Chondrocyte (in vitro differentiated cells): ENCODE measurements at places on chromosomes 5 and 9. TPM values are rescaled to one million over a fixed set of nuclear protein-coding genes. Genes with fewer than 3 reads are reported as not detected.

Gene MCC
- total RNA-seq = 13.2 to 18.6 TPM (median 15.0 TPM) in 3 replicates

Gene SPINK7
- total RNA-seq = not detected in 3 replicates

Gene PCDH1
- total RNA-seq = 10.9 to 85.4 TPM (median 82.9 TPM) in 3 replicates

Gene RIC1
- 34.4 to 40.7 TPM (median 39.3 TPM) in 3 replicates for total RNA-seq

Gene OR1L8
- not detected in 3 replicates for total RNA-seq

Gene UBE2QL1
- 0.17 to 0.36 TPM (median 0.31 TPM) in 3 replicates for total RNA-seq

Gene NPR3
- 255 to 315 TPM (median 261 TPM) in 3 replicates for total RNA-seq

Gene GCNT4
- 0.65 to 2.6 TPM (median 2.6 TPM) in 3 replicates for total RNA-seq

Gene ANKRD34B
- not detected in 3 replicates for total RNA-seq

Gene RFESD
- total RNA-seq = 0.97 to 1.9 TPM (median 1.7 TPM) in 3 replicates

Gene RANBP3L
- total RNA-seq = 1.2 to 5.0 TPM (median 1.2 TPM) in 3 replicates

Gene TAF1L
- 0.02 TPM in 1 of 3 replicates, not detected in the others for total RNA-seq
